LHCN-M2 (cell line): ENCODE measurements at places on chromosomes 16 and 17.

DNA sequence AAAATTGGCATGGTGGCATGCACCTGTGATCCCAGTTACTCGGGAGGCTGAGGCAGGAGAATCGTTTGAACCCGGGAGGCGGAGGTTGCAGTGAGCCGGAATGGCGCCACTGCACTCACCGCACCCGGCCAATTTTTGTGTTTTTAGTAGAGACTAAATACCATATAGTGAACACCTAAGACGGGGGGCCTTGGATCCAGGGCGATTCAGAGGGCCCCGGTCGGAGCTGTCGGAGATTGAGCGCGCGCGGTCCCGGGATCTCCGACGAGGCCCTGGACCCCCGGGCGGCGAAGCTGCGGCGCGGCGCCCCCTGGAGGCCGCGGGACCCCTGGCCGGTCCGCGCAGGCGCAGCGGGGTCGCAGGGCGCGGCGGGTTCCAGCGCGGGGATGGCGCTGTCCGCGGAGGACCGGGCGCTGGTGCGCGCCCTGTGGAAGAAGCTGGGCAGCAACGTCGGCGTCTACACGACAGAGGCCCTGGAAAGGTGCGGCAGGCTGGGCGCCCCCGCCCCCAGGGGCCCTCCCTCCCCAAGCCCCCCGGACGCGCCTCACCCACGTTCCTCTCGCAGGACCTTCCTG, at the start of gene HBQ1:
Gene HBQ1 (plus strand): TSS at position 359 of the 575 bp plus-strand sequence. CDS start 28 bp downstream, at position 387.
- no peak for DNase-seq

GRCh38 chr17:83149029-83149725, 69.8 kb downstream of the METRNL start:
- DNase-seq: no peak

GRCh38 chr17:32558326-32558955, 71.6 kb downstream of the CDK5R1 start:
- DNase-seq: no peak

DNA sequence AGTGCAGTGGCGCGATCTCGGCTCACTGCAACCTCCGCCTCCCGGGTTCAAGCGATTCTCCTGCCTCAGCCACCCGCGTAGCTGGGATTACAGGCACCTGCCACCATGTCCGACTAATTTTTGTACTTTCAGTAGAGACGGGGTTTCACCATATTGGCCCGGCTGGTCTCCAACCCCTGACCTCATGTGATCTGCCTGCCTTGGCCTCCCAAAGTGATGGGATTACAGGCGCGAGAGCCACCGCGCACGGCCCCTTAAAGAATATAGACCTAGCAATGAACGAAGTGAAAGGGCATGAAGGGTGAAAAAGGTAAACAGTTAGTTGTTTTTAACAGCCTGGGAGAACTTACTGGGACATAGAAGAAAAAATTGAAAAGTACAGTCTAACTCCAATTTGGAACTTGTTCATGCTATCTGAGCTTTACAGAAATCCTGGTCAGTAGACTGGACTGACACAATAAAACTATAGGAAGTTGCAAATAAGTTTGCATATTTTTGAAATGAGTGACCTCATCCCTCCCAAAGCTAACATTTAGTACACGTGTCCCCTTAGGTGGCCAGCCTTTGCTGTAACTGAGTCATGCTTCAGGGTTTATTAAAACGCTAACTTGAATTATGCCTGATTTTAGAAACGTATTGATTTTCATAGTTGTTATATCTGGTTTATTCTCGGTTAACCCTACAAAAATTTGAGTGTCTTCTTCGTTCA, 1.8 kb downstream of the COG1 start:
- peak; percentile 53 for DNase-seq
